IMR-90 (cell line): ENCODE measurements at places on chromosomes 16 and 17.

- peaks cover 17% of the 10 kb centered on the region for H3K27me3 ChIP-seq
- H3K4me1 ChIP-seq = no peaks in the 10 kb centered on the region
- H3K4me3 ChIP-seq = no peak overlapping the region
- DNase-seq = no peak
- H3K27ac ChIP-seq = no peak overlapping the region
Measured at GRCh38 chr17:27268394-27269085, 25.4 kb upstream of the WSB1 start.

DNA sequence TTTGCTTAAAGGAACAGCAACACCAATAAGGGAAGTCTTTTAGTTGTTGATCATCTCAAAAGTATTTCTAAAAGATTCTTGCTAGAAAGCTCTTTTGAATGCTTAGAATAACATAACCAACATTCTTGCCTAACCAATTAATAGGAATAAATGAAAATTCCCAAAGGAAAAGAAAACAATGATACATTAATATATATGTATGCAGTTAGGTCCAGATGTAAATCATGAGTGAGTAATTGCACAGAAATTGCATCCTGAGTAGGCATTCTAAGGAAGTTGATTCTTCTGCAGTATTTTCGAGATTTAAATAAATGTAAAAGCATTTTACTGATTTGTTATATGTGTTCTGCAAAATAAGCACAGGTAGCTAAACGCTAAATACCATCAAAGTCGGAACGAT is 22.1 kb downstream of the COX10 start:
- DNase-seq = peak; percentile 67
- H3K4me3 ChIP-seq = no peak overlapping the region
- no peaks in the 10 kb centered on the region for H3K27me3 ChIP-seq
- H3K36me3 ChIP-seq = no peaks in the 10 kb centered on the region

DNA sequence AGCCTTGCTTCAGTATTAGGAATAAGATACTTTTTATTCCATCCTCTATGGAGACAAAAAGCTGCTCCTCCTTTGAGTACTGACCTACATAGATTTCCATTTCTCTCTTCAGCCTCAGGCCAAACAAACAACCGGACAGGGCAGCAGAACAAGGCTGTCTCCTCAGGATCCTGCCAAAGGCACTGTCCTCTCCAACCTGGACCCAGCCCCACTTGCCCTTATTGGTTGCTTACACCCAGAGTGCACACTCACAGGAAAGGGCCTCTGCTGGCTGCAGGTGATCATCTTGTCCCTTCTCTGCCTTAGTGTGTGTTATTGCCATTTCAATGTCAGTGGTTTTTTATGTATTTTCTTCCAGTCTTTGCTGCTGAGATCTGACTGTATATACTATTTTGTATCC is 26.6 kb downstream of the LIG3 start:
- no peaks in the 10 kb centered on the region for H3K27me3 ChIP-seq
- peaks cover 4% of the 10 kb centered on the region for H3K4me1 ChIP-seq
- H3K27ac ChIP-seq = no peak overlapping the region
- DNase-seq = no peak
- H3K36me3 ChIP-seq = peaks cover 34% of the 10 kb centered on the region
- H3K4me3 ChIP-seq = no peak overlapping the region

GRCh38 chr17:68356520-68356919 is 65.2 kb downstream of the ARSG start:
- no peak for DNase-seq
- peaks cover 10% of the 10 kb centered on the region for H3K4me1 ChIP-seq
- H3K36me3 ChIP-seq = no peaks in the 10 kb centered on the region
- no peak overlapping the region for H3K4me3 ChIP-seq
- no peaks in the 10 kb centered on the region for H3K27me3 ChIP-seq
- H3K27ac ChIP-seq = no peak overlapping the region

GRCh38 chr16:68373528-68374245 is 62.9 kb downstream of the PRMT7 start:
- no peak overlapping the region for H3K4me3 ChIP-seq
- peaks cover 48% of the 10 kb centered on the region for H3K27me3 ChIP-seq
- no peaks in the 10 kb centered on the region for H3K4me1 ChIP-seq
- DNase-seq = no peak

DNA sequence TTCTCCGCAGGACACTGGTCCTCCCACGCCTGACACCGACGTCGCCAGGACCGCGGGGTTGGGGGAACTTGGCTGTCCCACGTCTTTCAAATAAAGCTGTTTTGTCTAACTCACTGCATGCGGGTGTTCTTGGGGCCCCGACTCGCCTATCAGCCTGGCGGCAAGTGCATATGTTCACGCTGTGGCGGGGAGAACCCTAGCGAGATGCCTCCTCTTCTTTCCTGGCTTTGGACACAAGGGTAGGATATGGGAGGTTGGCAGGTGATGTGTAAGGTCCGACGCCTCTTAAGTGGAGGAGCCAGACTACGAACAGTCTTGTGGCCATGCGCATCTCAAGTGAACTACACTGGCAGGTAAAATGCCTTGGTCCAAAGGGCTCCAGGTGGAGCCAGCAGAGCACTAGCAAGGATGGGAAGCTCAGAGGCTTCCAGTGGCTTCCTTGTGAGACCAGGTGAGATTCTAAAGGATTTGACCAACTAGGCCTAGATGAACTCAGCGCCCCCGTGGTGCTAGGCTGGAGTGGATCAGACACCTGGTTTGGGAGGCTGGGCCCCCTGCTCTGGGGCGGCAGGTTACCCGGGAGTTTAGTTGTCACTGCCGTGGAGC is 873 bp upstream of the RPS2 start:
- H3K36me3 ChIP-seq = peaks cover 27% of the 10 kb centered on the region
- H3K4me3 ChIP-seq = peak overlapping the region; percentile 87
- no peak for DNase-seq
- H3K27me3 ChIP-seq = no peaks in the 10 kb centered on the region
- H3K27ac ChIP-seq = peak overlapping the region; percentile 92
- H3K4me1 ChIP-seq = peaks cover 12% of the 10 kb centered on the region

DNA sequence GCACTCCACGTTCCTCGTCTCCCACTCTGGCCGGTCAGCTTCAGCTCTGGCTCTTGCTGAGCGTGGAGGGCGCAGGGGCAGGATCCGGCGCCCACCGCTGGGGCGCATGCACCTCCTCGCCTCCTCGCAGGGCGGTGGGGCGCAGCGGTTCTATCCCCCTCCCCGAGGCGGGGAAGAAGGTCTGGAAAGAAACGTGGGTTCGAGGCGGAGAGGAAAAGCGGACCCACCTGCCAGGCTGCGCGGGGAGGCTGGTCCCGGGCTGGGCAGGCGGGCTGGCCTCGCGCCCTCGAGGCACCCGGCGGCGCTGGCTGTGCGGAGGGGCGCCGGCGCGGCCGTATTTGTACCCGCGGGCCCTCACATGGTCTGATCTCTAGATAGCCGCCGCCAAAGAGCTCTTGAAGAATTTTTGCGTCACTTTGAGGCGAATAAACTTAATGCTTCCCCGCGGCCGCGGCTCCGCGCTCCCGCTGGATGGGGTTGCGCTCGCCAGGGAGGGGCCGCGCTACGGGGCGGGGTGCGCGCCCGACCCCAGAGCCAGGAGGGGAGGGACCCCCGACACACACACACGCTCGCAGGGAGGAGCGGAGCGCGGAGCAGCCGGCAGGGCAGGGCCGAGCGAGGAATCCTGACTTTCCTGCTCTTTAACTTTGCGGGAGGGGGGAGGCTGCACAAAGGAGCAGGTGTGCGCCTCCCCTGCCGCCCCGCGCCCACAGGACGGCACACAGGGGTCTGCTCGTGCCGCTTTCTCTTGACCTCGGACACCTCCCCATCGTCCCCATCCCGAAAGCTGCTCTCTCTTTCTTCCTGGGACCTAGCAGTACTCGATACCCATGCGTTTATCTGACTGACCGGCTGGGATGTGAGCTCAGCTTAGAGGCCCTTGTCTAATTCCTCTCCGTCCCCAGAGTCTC is at the start of gene SLC6A4:
TSS of gene SLC6A4 (minus strand) at position 312 of the 911 bp plus-strand sequence. CDS start 13,739 bp downstream, outside the sequence.
- peak within 1 kb of the TSS; percentile 48 for H3K4me3 ChIP-seq
- DNase-seq = no peak
- H3K27me3 ChIP-seq = peaks cover 74% of the 10 kb centered on the region
- H3K36me3 ChIP-seq = no peaks in the 10 kb centered on the region
- H3K27ac ChIP-seq = no peak within 1 kb of the TSS
- H3K4me1 ChIP-seq = peaks cover 5% of the 10 kb centered on the region; the same call in 1 of the 2 replicates
